ENCODE measurements at places on chromosomes 16 and 17.

- no peak for DNase-seq
Measured at GRCh38 chr16:7745276-7745675, 412.6 kb downstream of the RBFOX1 start.

DNA sequence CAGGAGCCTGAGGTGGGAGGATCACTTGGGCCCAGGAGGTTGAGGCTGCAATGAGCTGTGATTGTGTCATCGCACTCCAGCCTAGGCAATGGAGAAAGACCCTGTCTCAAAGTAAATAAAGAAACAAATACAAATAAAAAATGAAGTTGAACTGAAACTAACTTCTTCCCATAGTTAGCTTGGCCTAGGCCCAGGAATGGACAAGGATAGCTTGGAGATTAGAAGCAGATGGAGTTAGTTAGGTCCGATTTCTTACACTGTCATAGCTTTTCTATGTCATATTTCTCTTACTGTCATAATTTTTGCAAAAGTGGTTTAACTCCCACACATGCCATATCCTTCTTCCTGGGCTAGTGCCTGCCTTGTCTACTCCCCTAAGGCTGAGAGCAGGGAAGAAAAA, 154.7 kb upstream of the CACNG3 start:
- DNase-seq, result no peak

GRCh38 chr16:65102326-65102725, 19.5 kb downstream of the CDH11 start:
- no peak for DNase-seq

DNA sequence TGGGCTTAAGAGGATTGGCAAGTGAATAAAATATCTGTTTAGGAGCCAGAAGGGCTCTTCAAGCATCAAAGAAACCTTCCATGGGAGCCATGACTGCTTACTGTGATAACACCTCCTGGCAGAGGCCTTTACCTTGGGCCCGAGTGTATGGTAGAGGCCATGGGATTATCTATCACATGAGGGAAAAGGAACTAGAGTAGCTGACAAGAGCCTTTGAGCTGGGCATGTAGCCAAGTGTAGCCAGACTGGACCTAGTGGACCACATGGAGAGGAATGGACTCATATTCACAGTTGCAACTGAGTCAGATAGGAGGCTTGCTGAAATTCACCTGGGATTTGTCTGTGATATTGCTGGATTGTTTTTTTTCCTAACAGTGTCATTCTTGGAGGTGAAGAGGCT, 276.0 kb upstream of the ZFHX3 start:
- DNase-seq, result no peak

GRCh38 chr17:81422776-81423697, 27.8 kb downstream of the BAHCC1 start:
- no peak for DNase-seq

- DNase-seq, result no peak
Measured at GRCh38 chr17:59941131-59941530, 23.4 kb downstream of the RNFT1 start.

DNA sequence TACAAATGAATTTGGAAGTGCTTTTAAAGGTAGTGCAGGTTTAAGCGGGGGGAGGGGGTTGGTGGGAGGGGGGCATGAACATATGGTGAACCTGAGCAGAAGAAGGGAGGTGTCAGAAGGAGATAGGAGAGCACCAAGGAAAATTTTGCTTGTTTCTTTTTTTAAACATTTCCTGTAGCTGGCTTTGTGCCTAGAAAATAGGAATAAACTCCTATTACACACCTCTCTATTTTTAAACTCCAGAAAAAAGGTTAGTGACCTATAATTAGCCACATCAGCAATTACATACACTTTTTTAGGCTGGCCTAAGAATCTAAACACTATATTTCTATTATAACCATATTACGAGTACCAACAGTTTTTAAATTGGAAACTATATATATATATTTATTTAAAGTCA, 159.1 kb downstream of the SKAP1 start:
- DNase-seq, result no peak

GRCh38 chr17:33725675-33726271, 432.7 kb upstream of the ASIC2 start:
- no peak for DNase-seq

- DNase-seq, result no peak
Measured at GRCh38 chr17:27430383-27430840, 25.8 kb upstream of the KSR1 start.

DNA sequence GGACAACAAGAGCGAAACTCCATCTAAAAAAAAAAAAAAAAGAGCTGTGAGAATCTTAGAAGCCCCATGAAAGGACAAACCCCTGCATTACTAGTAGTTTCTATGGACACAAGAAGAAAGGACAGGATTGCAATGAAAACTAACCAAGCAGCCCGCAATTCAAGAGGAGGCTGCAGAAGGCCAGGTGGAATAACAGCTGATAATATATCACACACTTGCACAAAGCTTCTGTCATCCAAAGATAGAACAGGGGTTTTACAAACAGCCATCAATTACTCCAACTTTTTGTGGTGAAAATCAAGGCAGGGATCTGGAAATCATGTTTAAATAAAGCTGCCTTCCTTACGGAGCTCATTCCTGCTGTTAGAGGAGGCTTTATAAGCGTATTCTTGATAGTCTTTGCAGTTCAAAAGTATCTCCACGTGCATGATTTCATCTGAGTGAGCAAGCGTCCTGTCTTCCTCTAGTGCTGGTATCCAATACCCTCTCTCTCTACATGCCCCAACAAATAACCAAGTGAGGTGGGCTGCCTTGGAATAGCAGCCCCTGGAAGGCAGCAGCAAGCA, 23.1 kb upstream of the TMEM94 start:
- no peak for DNase-seq
